ENCODE measurements at places on chromosomes 7 and 10.

DNA sequence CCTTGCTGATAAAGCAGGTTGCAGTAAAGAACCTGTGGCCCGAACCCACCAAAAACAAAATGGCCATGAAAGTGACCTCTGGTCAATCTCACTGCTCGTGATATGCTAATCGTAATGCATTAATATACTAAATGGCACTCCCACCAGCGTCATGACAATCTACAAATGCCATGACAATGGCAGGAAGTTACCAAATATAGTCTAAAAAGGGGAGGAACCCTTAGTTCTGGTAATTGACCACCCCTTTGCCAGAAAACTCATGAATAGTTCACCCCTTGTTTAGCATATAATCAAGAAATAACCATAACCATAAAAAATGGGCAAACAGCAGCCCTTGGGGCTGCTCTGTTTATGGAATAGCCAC lies 1139.4 kb upstream of the LRRN3 start:
- no peak for DNase-seq

DNA sequence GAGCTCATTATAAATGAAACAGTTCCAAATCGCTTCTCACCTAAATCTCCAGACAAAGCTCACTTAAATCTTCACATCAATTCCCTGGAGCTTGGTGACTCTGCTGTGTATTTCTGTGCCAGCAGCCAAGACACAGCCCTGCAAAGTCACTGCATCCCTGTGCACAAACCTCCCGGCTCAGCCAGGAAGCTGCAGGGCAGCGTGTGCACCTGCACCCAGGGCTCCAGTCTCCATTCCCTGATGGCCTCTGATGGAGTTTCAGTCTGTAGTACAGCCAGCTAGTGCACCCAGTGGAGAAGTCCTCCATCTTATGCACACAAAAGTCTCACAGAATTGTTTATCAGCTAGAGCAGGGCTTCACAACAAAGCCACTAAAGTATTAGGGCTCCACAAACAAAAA lies 51.1 kb upstream of the PRSS58 start:
- DNase-seq: no peak

DNA sequence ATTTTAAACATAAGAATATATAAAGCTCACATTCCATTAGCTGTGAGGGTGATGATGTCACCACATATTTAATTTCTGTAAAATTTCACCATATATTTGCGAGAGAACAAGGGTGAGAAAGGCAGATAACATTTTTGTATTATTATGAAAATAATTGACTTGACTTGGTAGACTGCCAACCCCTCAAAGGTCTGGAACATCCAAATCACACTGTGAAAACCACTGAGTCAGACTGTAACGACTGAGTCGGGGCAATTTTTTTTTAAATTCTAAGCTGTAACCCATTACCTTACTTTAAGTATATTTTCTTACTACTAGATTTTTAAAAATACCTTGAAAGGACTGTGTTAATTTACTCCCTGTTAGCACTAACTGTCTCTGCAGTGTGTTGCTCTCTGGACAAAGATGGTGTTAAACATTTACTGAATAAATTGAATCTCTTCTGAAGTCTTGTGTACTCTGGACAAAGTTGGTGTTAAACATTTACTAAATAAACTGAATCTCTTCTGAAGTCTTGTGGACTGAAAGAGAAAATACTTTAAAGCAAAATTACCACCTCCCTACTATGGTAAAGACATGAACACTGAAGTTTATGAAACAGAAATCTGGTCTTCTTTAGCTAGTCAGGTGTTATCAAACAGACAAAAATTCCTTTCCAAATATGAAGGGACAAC lies 14.1 kb downstream of the PDZD8 start:
- no peak for DNase-seq

GRCh38 chr10:104449391-104449790 lies 95.8 kb downstream of the CFAP58 start:
- no peak for DNase-seq

- DNase-seq: peak; percentile 92
These were observed at the start of gene HILPDA for GRCh38 chr7:128455543-128456254. HILPDA (plus strand) TSS chr7:128455878; CDS start chr7:128457269, 1,391 bp downstream.

GRCh38 chr10:88280518-88280917 lies 302.6 kb downstream of the RNLS start:
- DNase-seq: no peak
